ENCODE measurements at places on chromosomes 13 and 19.

DNA sequence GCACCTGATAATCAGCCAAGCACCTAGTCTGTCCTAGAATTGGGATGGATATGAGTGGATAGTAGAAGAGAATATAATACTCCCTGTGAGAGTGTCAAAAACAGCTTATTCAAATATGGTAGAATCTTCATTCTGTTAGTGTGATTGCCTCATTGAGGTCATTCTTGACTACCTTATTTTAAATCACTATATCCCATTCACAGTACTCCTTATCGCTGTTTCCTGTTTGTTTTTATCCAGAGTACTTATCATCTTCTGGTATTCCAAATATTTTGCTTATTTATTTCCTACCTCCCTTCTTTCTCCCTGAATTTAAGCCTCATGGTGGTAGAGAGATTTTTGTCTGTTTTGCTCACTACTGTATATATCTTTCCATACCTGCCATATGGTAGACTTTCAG, 9.9 kb downstream of the NDFIP2 start:
- DNase-seq = no peak
- H3K4me1 ChIP-seq = peaks cover 84% of the 10 kb centered on the region
- no peak overlapping the region for H3K27ac ChIP-seq
- H3K36me3 ChIP-seq = peaks cover 44% of the 10 kb centered on the region
- H3K27me3 ChIP-seq = no peaks in the 10 kb centered on the region

DNA sequence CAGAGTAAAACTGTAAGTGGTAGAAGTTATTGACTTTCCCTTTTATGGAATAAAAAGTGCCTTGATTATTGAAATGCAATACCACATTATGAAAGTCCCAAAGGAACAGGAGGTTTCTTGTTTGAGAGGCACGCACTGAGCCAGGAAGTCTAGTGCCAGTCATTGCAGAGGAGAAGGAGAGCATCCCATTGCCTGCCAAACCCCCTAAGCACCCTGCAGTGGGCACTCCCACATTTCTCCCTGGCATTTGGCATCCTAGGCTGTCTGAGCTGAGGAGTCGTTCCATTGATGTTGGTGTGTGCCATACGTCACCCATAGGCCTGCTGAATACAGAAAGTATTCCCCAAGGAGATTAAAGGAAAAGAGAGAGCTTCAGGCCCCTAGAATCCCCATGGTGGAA, 85.7 kb upstream of the MBNL2 start:
- peaks cover under 1% of the 10 kb centered on the region for H3K4me1 ChIP-seq
- DNase-seq = no peak
- H3K27me3 ChIP-seq = peaks cover 28% of the 10 kb centered on the region
- no peak overlapping the region for H3K4me3 ChIP-seq
- no peak overlapping the region for H3K27ac ChIP-seq

DNA sequence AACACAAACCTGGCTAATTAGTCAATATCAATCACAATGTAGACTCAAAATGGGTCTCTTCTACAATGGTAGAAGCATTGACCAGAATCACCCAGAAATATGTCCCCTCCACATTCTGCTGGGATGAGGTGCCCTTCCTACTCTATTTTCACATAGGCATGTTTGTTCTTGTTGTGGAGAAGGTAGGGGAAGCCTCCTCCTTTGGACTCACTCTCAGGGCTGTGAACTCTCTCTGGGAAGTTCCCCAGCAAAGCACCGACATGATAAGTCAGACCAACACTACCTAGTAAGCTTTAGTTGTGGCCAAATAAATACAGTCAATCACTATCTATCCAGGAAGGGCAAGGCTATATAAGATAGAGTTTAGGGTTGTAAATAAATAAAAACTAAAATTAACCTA, 194.5 kb upstream of the UBL3 start:
- peaks cover 57% of the 10 kb centered on the region for H3K4me1 ChIP-seq
- H3K27ac ChIP-seq = no peak overlapping the region
- DNase-seq = no peak
- no peak overlapping the region for H3K4me3 ChIP-seq

DNA sequence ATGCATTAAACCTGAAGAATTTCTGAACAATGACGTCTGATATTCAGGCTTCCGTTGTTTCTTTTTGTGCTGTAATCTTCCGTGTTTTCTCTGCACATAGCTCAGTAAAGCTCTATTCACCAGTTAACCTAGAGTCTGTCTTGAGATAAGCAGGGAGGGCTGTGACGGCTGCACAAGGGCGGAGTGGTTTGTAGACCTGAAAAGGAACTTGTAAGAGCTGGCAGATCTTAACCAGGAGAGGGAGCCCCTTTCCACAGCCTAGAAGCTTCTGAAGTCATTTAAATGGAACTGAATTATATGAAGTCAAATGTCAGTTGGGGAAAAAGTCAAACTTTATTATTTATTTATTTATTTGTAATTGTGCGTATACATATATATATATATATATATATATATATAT, 27.5 kb downstream of the DPRX start:
- H3K4me3 ChIP-seq = no peak overlapping the region
- no peaks in the 10 kb centered on the region for H3K27me3 ChIP-seq
- no peak for DNase-seq
- H3K36me3 ChIP-seq = no peaks in the 10 kb centered on the region
- no peak overlapping the region for H3K27ac ChIP-seq

DNA sequence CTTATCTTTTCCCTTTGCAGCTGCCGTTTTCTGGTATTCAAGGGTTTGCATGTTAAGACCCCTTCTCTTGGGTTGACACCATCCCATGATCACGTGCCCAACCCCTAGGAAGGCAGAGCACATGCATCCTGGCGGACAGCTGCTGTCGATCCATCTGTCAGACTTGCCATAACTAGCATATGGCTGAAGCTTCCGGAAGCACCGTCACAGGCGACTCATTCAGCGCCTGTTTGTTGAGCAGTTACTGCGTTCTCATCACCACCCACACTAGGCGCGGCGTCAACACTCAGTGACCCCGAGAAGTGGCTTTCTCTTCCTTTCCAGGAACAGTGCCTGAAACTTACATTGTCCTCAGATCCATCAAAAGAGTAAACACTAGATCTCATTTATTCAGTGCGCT, 93.6 kb downstream of the SOX1 start:
- H3K27me3 ChIP-seq = peaks cover 15% of the 10 kb centered on the region
- no peaks in the 10 kb centered on the region for H3K36me3 ChIP-seq
- no peak for DNase-seq
- no peak overlapping the region for H3K4me3 ChIP-seq
- no peak overlapping the region for H3K27ac ChIP-seq

DNA sequence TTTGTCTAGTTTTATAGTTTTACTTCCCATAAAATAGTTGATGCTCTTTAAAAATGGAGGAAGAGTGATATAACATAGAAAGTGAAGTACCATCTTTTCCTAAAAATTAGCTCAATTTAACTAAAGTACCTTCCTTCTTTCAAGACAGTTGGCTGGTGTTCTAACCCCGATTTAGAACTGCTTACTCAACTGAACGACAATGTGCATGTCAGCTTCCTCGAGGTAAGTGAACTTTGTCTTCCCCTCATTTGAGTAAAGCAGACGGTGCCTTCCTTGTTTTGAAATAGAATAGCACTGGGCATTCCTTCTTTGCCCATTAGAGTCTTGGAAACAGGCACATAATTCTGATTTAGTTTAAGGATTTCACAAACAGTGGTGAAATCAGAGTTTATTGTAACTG, 1519.2 kb downstream of the EFNB2 start:
- no peaks in the 10 kb centered on the region for H3K36me3 ChIP-seq
- no peaks in the 10 kb centered on the region for H3K27me3 ChIP-seq
- no peaks in the 10 kb centered on the region for H3K4me1 ChIP-seq
- H3K4me3 ChIP-seq = no peak overlapping the region
- DNase-seq = no peak

GRCh38 chr19:17332677-17333581, 1.7 kb downstream of the ANO8 start:
- peaks cover 8% of the 10 kb centered on the region for H3K36me3 ChIP-seq
- peak overlapping the region; percentile 21 for H3K27ac ChIP-seq
- H3K27me3 ChIP-seq = peaks cover 16% of the 10 kb centered on the region
- peak overlapping the region; percentile 28 for H3K4me3 ChIP-seq
- DNase-seq = peak; percentile 72
- peaks cover 33% of the 10 kb centered on the region for H3K4me1 ChIP-seq
